Renal cortex interstitium (tissue), 15 donors: ENCODE measurements at places on chromosomes 16 and 17. TPM values are rescaled to one million over a fixed set of nuclear protein-coding genes. Genes with fewer than 3 reads are reported as not detected.
A peak's percentile ranks its signal among the peaks of the same experiment; 100 is the strongest.

CIAO2B gene
- 103 TPM for polyA plus RNA-seq

DNA sequence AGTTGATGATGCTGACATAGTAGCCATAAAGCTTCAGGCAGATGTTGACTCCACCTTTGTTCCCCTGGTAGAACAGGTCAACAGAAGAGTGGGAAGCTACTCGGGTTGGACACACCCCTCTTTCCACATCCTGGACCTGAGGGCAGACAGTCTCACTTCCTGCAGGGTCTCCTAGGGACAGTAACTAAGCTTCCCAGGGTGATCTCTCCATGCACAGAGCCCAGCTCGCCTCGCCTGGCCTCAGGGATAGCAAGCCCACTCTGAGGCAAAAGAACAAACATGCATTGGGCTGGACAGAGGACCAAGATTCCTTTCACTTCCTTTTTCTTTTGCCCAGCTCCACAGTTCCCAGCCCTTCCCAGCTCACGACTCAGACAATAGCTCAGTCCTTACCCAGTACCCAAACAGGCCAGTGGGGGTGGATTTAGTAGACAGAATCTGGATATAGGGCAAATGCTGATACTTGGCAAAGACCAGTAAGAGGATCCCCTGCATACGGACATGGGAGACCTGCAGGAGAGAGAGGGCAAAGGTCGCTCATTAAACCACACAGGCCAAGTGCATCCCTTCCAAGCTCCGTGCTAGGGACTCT lies 7.0 kb downstream of the INPP5K start:
- DNase-seq, result no peak

- DNase-seq, result no peak
Measured at GRCh38 chr16:29777576-29778350, at the start of gene ZG16. Gene ZG16 (plus strand): TSS chr16:29778256. CDS start chr16:29779267, 1,011 bp downstream.

TNS4 gene
- 0.06 TPM for polyA plus RNA-seq

KCNH4 gene
- polyA plus RNA-seq, result 0.03 TPM

- DNase-seq, result no peak
Measured at GRCh38 chr16:79064256-79064972, 536.1 kb downstream of the MAF start.

ADGRG1 gene
- 93.6 TPM for polyA plus RNA-seq

GRCh38 chr16:4591706-4592470 lies 22.8 kb downstream of the UBALD1 start:
- no peak for DNase-seq

GRCh38 chr16:3101018-3101840 lies 2.1 kb upstream of the ZSCAN10 start:
- DNase-seq, result no peak

- no peak for DNase-seq
Measured at GRCh38 chr16:48101069-48101674, 54.6 kb downstream of the ABCC12 start.

GRCh38 chr16:64276646-64277045 lies 845.2 kb downstream of the CDH11 start:
- no peak for DNase-seq

CLEC18B gene
- polyA plus RNA-seq, result 179 TPM

SDK2 gene
- 6.8 TPM for polyA plus RNA-seq

- no peak for DNase-seq
Measured at GRCh38 chr16:54954220-54954619, 23.6 kb downstream of the IRX5 start.

HS3ST6 gene
- 0.20 TPM for polyA plus RNA-seq

DNA sequence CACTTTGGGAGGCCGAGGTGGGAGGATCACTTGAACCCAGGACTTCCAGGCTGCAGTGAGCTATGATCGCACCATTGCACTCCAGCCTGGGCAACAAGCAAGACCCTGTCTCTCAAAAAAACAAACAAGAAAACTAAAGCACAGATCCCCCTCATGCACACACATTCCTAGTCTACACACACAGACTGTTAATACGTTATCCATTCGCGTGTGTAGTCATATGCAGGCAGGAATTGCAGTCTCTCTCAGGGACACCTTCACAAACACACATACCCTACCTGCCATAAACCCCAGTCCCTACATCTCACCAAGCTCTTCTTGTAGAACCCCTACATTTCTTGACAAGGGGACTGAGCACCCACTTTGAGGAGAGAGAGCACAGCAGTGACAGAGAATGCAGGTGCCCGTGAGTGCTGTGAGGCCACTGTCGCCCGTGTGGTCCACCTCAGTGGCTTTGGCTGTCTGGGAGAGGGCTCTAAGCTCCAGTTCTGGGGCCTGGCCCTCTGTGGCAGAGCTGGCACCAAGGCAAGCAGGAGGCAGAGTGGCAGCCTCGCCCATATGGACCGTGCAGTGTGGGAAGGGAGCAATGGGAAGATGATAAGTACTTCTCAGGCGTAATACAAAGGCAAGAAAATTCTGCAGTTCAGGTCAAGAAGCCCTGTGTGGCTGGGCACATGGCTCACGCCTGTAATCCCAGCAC lies 59.0 kb upstream of the RPH3AL start:
- no peak for DNase-seq

GRIN2C gene
- 0.16 TPM for polyA plus RNA-seq

DNA sequence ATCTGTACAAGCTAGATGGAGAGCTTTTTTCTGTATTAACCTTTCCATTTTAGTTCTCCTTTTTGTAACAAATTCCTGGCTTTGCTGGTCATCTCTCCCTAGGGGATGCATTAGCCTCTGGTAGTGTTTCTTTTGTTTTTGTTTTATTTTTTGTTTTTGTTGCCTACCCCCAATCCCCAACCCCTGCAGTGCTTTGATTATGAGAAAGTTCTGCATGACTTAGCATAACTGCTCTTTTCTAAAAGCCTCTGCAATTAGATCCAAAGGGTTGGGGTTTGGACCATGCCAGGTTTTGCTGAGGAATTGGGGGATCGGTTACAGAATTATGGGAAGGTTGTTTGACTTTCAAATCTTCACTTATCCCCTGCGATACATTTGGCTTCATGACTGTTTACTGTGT lies 98.2 kb downstream of the ADAMTS18 start:
- DNase-seq, result no peak

GRCh38 chr17:32755045-32755805 lies 121.7 kb downstream of the MYO1D start:
- DNase-seq, result peak; percentile 44

- DNase-seq, result no peak
Measured at GRCh38 chr17:82246040-82246364, 17.2 kb downstream of the SLC16A3 start.

DNA sequence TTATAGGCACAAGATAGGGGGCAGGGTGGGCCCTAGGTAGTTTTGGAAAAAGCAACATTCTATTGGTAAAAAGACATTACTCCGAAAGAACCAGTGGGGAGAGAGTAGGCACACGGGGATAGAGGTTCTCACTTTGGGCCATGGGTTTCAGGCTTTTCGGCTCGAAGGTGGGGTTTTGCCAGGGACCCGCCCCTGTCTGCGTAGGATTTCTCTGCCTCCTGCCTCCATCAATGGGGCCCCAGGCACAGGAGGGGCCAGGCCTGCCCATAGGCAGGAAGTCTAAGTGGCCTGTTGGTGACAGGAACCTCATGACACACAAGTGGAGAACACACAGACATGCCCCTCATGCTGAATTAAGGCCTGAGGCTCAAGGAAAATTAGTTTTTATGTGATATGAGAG lies 57.5 kb downstream of the RNF213 start:
- DNase-seq, result no peak

DNA sequence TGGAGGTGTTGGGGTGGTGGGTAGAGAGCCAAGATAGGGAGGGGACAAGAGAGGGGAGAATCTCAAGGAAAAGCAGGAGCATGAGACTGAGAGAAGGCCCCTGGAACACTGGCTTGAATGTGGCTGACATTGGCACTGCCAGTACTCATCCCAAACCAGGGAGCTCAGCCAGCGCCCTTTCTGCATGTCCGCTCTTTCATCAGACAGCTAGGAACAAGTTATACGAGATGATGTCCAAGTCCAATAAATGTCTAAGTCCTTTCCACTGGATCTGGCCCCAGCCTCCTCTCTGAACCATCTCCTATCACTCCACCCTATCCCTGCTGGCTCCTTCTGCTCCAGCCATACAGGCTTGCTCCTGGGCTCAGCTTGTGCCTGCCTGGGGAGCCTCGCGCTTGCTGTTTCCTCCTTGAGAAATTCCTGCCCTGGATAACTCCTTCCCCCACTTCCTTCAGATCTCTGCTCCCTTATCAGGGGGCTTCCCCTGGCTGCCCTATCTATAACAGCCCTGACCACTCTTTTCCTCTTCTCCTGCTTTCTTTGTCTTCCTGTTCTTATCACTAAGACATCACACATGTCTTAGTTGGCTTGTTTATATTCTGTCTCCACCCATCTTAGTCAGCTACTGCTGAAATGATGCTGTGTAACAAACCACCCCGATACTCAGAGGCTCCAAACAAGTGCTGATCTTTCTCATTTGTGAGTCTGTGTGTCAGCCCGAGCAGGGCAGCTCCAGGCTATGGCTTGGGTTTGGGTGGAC lies 37.1 kb upstream of the MEOX1 start:
- no peak for DNase-seq

DNA sequence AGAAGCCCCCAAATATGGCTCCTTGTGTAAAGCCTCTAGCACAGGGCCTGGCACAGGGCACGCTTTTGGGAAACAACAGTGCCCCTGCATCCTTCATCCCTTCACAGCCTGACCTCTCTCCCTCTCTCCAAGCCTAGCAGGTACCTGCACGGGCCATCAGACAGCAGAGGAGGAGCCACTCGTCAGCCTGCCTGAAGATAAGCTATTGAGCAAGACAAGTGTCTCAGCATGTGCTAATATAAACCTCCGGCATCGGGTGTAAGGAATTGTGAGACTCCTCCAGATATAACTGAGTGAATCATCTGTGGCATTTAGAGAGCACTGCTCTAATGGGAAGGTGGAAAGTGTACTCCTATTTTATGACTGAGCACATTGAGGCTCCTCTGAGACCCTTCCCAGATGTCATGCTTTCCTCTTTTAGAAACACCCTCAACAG lies 38.3 kb downstream of the TBX4 start:
- DNase-seq, result no peak

- no peak for DNase-seq
Measured at GRCh38 chr16:51167170-51167895, 16.3 kb upstream of the SALL1 start.

CCL1 gene
- not detected for polyA plus RNA-seq

- DNase-seq, result no peak
Measured at GRCh38 chr17:66849851-66850580, 15.1 kb downstream of the CACNG5 start.

GRCh38 chr16:57941016-57941664 lies 29.8 kb downstream of the CNGB1 start:
- no peak for DNase-seq

UTS2R gene
- not detected for polyA plus RNA-seq

DNA sequence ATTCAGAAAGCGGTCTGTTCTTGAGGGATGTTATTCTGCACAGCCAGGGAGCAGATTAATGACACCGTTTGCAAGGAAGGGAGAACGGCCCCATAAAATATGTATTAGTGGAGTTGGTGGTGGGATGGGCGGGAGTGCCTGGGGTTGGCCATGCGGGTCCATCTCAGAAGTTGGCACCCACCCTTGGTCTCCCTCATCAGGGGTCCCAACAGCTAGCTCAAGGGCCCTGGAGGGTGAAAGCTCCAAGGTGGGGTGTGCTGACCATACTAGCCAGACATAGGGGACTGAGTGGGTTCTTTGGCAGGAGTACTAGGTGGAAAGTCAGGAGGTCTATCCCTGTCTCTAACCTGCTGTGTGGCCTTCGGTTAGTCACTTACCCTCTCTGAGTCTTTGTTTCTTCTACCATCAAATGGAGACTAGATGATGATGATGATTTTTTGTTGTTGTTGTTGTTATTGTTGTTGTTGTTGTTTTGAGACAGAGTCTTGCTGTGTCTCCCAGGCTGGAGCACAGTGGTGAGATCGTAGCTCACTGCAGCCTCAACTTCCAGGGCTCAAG lies 83.2 kb upstream of the BRD7 start:
- DNase-seq, result no peak

MFAP4 gene
- polyA plus RNA-seq, result 260 TPM

DNA sequence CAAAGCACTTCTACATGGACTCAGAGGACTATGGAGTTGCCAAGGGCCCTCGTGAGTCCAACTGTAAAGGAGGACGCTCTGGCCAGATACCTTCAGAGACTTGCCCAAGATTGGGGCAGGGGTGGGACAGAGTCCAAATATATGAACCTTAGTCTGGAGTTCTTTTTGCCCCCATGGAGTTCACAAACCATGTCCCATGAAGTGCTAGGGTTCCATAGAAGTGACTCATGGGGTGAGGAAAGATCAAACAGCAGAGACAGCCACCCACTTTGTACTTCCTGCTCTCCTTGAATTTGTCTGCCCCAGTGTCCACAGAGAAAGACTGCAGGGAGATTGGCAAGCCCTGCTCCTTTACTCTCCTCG lies 29.0 kb downstream of the SRL start:
- no peak for DNase-seq
